ENCODE measurements at places on chromosomes 7 and 10.

DNA sequence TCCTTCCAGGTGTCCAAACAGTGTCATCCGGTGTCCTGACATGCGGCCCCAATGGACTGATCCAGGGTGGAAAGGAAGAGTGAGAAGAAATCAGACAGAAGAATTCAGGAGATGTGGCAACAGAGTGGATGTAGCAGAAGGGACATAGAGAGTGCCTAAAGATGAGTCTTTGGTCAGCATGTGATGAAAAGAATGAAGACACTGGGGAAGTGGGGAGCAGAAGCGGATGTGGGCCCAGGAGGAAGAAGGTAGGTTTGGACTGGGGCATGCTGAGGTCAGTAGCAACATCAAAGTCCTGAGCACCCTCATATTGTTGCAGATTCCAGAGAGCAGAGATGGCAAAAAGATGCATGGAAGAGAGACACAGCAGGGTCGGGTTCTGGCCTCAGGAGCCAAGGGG, 71.8 kb upstream of the STEAP1B start:
- DNase-seq: no peak

GRCh38 chr7:94276795-94277194, 117.9 kb upstream of the COL1A2 start:
- no peak for DNase-seq

DNA sequence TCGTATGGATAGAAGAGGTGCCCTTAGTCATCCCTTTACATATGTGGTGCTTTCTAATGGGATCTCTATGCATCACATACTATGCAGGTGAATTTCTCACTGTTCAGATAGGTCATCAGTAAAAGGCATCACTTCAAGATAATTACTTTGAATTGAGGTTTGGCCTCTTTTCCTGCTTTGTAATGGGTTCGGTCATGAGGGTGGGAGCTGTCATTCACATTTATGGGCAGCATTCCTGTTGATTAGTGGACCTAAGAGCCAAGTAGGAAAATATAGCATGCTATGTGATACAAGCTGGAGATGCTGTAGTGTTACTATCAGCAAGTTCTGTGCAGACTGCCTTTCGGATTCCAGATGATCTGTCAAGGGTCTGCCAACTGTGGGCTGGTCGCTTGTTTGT, 156.3 kb downstream of the LCOR start:
- no peak for DNase-seq

GRCh38 chr10:133225707-133226191, 4.3 kb upstream of the UTF1 start:
- DNase-seq: no peak

GRCh38 chr7:12619461-12620069, 49.0 kb downstream of the SCIN start:
- no peak for DNase-seq

DNA sequence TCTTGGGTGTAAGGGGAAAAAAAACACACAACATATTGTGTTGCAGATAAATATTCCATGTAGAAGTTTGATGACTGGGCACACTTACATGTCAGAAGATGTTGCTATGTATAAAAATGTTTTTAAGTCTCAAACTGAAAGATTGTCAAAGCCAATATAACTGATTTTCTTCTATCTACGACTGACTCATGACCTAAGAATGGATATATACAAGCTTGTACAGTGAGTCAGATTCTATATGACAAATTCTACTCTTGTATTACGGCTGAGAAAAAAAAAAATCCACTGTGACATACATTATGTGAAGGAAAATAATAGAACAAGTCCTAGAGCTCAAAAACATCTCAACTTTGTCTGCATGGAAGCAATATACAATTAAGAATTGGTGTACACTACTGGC, 343.0 kb upstream of the PCDH15 start:
- no peak for DNase-seq

DNA sequence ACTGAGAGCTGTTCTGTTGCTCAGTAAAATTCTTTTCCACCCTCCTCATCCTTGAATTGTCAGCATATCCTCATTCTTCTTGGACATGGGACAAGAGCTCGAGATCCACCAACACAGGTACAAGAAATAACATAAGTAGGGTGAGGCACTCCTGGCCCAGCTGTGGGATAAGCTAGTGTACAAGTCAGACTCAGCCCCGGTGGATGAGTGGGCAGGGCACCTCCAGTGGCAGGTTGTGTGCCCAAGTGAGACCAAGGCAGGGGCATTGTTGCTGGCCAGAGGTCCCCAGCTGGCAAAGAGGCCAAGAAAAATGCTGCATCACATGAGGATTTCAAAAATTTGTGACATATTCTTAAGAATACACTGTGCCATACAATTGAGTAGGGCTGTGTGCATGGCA, 402.0 kb upstream of the ZWINT start:
- DNase-seq: peak; percentile 1

- DNase-seq: no peak
Measured at GRCh38 chr10:74049955-74050354, 52.0 kb downstream of the VCL start.

- DNase-seq: peak; percentile 31
Measured at GRCh38 chr10:7756360-7756992, 31.3 kb downstream of the KIN start.

GRCh38 chr7:74452748-74453321, 871 bp upstream of the GTF2IRD1 start:
- DNase-seq: peak; percentile 49

DNA sequence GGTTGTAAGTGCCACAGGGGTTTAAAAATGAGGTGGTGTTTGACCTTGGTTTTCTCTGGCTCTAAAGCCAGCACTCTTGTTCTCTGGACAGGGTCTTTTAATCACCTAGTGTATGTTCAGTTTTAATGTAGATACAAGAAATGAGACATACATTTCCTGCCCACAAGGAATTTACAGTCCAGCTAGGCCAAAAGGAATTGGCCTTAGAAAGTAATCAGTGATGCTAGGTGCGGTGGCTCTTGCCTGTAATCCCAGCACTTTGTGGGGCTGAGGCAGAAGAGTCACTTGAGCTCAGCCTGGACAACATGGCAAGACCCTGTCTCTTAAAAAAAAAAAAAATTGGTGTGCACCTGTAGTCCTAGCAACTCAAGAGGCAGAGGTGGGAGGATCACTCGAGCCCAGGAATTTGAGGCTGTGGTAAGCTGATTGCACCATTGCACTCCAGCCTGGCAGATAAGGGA, 100.2 kb downstream of the LRMDA start:
- DNase-seq: no peak

- no peak for DNase-seq
Measured at GRCh38 chr10:121800146-121800545, 127.7 kb downstream of the ATE1 start.

DNA sequence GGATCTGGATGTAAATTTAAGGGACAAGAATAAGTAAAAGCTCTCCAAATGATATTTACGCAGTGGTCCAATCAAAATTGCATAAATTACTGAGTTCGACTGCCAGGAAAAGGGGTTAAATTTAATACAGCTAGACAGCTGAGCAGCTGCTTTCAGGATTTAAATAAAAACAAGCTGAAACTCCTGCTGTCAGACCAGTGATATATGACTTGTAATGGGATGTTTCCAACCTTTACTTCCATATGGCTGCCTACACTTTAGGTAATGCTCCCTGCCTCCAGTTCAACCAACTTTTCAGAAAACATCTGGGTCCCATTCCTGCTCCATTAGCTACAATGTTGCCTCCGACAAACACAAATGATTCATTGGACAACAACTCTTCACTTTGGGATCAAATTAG, 326.3 kb upstream of the DGKB start:
- no peak for DNase-seq

DNA sequence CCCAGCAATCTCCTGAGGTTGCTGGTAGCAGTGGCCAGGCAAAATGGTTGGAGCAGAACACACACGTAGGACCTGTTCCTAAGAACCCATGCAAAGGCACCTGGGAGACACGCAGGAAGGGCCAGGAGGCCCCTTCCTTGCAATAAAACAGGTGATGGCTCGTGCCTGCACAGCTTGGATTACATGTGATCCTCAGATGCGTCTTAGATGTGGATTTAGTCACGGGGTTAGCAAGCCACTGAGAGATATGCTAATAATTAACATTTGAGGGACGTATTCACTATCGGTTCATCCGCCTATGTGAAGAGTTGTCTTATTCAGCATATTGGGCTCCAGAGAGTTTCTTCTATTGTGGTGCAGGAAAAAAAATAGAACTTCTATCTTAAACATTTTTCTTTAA, 4.6 kb upstream of the RHEB start:
- no peak for DNase-seq

GRCh38 chr7:27608776-27609495, 53.7 kb downstream of the HIBADH start:
- DNase-seq: no peak

DNA sequence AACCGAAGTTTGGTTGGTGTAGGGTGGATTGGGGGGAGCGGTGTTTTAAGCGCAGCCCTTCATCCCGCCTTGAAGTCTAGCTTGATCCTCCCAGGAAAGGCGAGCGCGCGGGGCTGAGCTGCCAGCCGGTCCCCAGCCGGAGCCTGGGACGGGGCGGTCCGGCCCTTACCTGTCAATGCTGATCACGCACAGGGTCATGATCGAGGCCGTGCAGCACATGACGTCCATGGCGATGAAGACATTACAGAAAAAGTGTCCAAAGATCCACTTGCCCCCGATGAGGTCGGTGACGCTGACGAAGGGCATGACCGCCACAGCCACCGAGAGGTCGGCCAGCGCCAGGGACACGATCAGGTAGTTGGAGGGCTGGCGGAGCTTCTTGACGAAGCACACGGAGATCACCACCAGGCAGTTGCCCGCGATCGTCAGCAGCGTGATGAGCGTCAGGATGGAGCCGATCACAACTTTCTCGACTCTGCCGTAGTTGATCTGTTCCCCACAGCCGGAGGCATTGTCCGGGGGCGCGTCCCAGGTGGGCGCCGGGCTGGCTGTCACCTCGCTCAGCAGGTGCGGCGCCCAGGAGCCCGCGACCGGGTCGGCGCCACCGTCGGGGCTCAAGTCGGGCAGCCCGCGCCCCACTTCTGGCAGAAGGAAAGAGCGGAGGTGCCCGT, 740 bp downstream of the HTR7 start:
- DNase-seq: peak; percentile 6

GRCh38 chr10:109899356-109900331, 23.7 kb downstream of the XPNPEP1 start:
- DNase-seq: no peak

- no peak for DNase-seq
Measured at GRCh38 chr7:44654255-44654796, 47.9 kb downstream of the OGDH start.

GRCh38 chr10:17229717-17229966, 1.6 kb downstream of the VIM start:
- no peak for DNase-seq

- DNase-seq: no peak
Measured at GRCh38 chr7:5429253-5429856, 5.7 kb upstream of the TNRC18 start.

DNA sequence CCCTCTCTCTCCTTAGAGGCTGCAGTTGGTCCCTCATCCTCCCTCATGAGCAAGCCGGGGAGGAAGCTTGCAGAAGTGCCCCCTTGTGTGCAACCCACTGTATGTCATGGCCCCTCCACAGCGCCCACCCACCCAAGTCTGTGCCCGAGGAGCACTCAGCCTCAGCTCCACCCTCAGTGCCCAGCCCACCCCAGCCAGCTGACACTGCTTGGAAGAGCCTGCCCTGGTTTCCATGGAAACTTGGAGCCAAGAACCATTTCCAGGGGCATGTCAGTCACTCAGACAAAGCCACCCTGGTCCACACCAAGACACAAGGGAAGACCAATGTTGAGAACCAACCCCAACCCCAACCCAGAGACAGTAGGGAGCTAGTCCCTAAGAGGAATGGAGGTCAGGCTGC, 79.5 kb downstream of the PAX2 start:
- DNase-seq: no peak

GRCh38 chr10:62000037-62000603, 98.6 kb downstream of the ARID5B start:
- no peak for DNase-seq

- peak; percentile 55 for DNase-seq
Measured at GRCh38 chr7:90401989-90402388, 1.3 kb upstream of the CLDN12 start.

- DNase-seq: peak; percentile 53
Measured at GRCh38 chr7:68623030-68623429, 975.2 kb upstream of the AUTS2 start.

- peak; percentile 82 for DNase-seq
Measured at GRCh38 chr10:103598654-103599115, 105.2 kb downstream of the NEURL1 start.

DNA sequence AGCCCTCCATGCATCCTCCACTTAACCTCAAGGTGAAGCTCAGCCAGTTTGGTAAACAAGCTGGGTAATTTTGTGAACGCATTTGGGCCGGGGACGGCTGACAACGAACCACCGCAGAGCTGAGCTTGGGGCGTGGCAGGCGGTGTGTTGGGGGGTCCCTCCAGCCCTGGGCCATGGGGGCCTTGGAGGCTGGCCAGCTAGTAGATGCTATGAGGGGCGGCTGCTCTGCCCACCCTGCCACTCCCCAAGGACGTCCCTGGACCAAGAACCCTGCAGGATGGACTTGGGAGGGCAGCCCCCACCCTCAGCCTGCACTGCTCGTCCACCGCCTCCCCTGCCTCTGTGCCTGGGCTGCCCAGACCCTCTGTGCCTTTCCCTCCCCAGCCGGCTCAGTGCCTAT, 12.0 kb upstream of the SCART1 start:
- DNase-seq: no peak

DNA sequence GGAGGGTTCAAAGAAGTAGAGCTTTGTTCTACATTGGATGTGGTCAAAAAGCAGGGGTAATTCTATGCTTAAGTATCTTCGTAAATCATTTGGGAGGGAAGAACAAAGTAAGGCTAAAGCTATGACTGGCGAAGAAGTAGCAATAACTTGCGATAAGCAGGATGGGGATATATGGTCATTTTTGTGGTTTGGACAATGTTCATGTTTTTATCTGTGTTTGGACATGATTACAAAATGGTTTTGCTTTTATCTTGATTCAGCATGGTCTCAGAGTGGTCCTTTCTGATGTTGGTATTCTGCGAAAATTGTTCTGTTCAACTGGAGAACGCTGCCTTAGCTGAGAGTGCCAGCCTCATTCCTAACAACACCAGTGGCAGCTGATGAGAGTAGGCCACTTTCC, 208.8 kb downstream of the SEMA3A start:
- no peak for DNase-seq

DNA sequence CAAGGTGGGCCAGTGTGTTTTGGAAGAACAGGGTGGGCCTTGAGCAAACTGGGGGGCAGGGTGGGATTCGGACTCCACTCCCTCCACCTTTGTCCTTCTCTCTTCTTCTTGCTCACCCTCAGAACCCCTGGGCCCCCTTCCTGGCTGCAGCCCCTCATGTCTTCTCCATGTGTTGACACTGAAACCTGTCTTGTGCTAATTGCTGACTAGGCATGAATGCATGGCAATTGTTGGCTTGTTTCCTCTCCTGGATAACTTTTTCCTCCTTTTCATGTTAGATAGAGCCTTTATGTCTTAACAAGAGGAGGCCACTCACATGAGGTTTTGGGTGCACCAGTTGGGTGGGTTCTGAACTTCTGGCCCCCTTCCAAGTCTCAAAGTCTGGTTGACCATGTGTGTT, 181.6 kb upstream of the MKI67 start:
- DNase-seq: no peak

All from NCI-H146 (cell line).